ENCODE measurements at places on chromosomes 2 and 18.

DNA sequence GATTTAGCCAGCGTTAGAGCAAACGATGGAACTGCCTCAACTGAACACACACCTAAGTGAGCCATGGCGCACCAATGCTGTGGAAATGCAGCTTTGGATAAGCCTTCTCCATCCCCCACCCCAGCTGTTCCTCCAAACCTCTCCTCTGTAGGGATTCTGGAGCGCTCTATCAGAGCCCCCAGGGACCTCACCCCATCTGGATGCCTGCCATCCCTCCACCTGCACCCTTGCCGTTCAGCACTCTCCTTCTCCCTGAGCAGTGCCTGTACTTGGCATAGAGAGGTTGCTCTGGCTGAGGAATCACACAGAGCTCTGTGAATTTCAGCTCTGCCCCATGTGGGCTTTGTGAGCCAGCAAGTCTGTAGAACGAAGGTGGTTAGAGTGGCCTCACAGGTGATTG lies 42.8 kb upstream of the INHBB start:
- DNase-seq = no peak

- DNase-seq = no peak
These were observed 12.3 kb upstream of the SMAD7 start for GRCh38 chr18:48962994-48963561.

DNA sequence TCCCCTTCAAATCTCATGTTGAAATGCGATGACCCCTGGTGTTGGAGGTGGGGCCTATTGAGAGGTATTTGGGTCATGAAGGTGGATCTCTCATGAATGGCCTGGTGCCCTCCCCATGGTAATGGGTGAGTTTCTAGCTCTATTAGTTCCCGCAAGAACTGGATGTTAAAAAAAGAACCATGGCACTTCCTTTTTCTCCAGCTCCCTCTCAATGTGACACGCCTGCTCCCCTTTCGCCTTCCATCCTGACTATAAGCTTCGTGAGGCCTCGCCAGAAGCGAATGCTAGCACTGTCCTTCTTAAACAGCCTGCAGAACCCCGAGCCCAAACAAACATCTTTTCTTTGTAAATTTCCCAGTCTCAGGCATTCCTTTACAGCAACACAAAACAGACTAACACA lies 303.2 kb upstream of the REV1 start:
- no peak for DNase-seq

GRCh38 chr2:175804122-175804521 lies 197.9 kb downstream of the LNPK start:
- DNase-seq = no peak

DNA sequence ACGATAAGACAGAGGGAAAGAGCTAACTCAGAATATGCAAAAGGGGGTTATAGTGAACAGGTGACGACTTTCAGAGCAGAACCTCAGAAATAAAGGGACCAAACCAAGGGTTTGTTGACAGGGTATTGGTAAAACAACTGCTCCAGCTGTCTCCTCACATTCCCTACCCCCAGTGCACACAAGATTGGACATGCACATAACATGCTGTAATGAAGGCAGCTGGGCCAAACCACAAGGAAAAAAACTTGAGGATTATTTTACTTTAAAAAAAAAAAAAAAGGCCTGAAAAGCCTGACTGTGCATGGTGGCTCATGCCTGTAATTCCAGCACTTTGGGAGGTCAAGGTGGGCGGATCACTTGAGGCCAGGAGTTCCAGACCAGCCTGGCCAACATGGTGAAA lies 3.5 kb downstream of the RBM43 start:
- DNase-seq = peak; percentile 79

DNA sequence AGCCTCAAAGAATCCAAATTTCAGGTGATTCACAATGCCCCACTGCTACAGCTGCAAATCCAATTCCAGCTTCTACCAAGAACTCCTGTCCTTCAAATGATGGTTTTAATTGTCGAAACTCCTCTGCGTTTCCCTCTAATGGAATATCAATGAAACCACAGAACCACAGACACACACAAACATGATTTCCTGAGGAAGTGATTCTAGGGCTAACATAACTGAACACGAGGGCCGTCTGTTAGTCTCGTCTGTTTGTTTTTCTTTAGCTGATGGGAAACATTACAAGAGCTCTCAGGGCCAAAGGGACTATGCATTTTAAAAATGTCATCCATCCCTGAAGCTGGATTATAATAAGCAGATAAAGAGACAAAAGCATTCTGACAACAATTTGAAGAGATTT lies 59.4 kb downstream of the RNF152 start:
- DNase-seq = peak; percentile 49

DNA sequence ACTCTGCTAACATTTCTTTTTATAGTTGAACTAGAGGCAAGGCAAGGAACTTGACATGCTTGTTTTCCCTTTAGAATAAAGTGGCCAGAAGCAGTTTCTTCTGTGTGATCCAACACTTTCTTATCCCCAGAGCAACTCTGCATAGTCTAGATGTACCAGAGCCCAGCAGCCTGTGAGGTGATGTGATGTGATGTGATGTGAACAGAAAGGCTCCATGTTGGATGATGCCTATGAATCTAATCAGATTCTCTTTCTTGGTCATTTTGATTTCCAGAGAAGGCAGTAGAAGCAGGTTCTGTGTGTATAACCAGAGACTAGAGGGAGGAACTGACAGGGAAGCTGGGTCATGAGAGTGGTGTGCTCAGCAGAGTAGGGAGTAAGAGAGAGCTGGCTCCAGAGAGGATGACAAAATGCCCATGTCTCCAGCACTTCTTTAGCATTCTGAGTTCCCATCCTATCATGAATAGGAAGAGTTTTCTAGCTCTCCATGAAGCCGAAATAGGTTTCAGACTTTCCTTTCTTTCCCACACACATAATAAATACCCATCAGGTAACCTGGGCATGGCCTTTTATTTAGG lies 31.0 kb upstream of the PTH2R start:
- DNase-seq = no peak

- DNase-seq = no peak
These were observed 236.5 kb downstream of the HAUS1 start for GRCh38 chr18:46340716-46341115.

GRCh38 chr2:118216224-118216623 lies 128.0 kb downstream of the INSIG2 start:
- no peak for DNase-seq

DNA sequence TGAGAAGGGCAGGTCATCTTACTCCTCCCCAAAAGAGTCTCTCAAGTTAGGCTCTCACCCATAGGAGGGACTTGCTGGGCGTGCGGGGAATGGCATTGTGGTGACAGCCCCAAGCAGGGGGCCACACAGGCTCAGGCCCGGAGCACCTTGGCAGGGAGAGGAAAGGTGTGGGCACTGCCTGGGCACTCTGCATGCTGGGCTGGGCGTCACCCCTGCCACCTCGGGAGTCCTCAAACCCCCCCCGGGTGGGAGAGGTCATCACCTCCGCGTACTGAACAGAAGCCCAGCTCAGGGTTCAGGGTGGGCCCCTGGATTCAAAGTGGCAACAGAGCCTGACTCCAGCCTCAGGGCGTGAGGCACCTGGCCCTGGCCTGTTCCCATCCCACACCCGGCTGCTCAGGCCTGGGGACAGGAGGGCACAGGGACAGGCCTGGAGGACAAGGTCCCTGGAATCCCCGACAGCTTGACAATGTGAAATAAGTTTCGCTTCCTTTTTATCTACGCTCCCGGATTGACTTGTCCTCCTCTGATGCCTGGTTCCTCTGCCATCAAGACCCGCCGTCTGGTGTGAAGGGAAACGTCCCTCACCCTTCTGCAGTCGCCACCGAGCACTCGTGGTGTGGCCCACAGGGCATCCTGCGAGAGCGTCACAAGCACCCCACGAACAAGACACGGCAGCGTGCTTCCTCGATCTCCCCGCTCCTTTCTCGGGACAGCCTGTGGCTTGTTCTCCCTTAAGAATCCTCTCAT lies 97.8 kb downstream of the HDAC4 start:
- no peak for DNase-seq

- no peak for DNase-seq
These were observed 23.7 kb downstream of the BABAM2 start for GRCh38 chr2:27914041-27914804.

DNA sequence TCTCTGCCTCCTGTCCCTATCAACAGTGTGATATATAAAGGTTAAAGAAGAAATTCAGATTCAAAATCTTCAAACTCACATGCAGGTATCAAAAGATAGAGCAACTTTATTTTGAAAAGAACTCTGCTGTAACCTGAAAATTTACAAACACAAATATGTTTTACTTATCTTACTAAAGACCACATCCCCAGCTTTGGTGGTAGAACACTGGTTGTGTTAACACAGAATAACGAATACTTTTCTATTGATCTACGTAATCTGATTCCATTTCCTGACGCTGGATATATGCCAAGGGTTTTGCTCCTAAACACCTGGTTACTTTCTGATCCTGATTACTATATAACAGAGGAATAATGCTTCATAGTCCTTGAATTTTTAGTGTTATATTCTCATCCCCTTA lies 23.1 kb upstream of the SLC39A10 start:
- no peak for DNase-seq

DNA sequence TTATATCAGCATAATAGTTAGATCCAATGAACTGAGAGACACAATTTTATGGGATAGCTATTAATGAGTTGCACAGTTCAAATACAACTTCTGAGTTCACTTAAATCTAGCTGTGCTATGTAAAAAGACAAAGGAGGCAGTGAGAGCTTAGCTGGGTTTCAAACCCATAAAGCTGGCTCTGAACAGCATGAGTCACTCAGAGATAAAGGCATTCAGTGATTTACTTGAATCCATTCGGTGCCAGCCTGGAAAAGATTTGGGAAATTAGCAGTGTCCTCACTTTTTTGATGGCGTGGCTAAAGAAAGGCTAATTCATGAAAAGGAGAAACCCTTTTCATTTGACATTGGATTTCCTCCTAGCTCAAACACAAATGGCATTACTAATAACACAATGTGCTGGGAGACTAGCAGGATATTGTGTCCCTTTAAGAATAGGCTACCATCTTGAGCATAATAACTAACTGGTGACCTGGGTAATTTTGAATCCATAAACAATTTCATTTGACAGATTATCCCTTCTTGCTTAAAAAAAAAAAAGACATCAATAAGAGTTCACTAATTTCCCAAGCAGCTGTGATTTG lies 98.4 kb upstream of the NEUROD1 start:
- DNase-seq = peak; percentile 48

GRCh38 chr2:119723784-119724467 lies 35.8 kb upstream of the PTPN4 start:
- DNase-seq = no peak

DNA sequence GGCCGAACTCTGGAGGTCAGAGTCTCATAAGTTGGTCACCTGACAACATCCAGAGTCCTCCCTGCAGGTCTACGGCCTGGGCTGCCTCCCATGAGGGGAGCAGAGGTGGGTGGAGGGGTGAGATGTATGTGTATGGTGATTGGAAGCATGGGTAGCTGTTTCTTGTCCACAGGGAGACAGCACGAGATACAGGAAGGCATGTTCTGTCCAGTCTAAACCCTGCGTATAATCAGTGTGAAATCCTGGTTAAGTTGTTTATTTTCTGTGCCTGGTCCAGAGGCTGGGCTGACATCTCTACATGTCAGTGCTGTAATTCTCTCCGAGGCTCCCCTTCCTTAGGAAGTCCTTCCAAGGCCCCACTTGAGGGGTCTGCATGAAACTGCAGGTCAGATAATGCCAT lies 8.9 kb downstream of the TOGARAM2 start:
- DNase-seq = no peak

Data from cardiac fibroblast (primary cell).